Hematopoietic multipotent progenitor cell (in vitro differentiated cells): ENCODE measurements at places on chromosomes 7 and 10. TPM values are rescaled to one million over a fixed set of nuclear protein-coding genes. Genes with fewer than 3 reads are reported as not detected.

Gene SLC16A9
- 0.81 TPM for total RNA-seq

Gene PKD1L1
- total RNA-seq: under 0.01 TPM

Gene DNAJB9
- total RNA-seq: 22.6 TPM

Gene LBX1
- not detected for total RNA-seq

GRCh38 chr10:118818621-118819221, 64.0 kb upstream of the CACUL1 start:
- DNase-seq: no peak

DNA sequence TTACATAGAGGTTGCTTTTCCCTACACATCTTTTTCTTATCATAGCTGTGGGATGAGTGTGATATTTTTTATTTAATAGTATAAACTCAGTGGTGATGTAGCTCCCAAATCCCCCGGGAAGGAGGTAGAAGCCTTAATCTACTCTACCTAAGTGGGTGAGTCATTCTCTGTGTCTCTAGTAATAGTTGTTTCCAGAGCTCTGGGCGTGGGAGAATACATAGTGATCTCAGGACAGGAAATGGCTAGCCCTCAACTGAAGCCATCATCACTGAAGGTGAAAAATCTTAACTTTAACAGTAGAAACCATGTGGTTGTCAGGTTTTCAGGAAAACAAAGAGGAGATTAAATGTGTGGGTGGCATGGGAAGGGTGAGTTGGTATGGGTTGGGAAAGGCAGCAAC, 278.4 kb downstream of the ANKRD30A start:
- no peak for DNase-seq

Gene TMEM273
- 1.6 TPM for total RNA-seq

GRCh38 chr7:111265394-111265793, 174.5 kb downstream of the LRRN3 start:
- DNase-seq: no peak

Gene ASIC3
- 0.54 TPM for total RNA-seq

- no peak for DNase-seq
These were observed 50.6 kb downstream of the KIAA1217 start for GRCh38 chr10:24259365-24260130.

GRCh38 chr7:54596747-54597146, 54.6 kb downstream of the VSTM2A start:
- no peak for DNase-seq

DNA sequence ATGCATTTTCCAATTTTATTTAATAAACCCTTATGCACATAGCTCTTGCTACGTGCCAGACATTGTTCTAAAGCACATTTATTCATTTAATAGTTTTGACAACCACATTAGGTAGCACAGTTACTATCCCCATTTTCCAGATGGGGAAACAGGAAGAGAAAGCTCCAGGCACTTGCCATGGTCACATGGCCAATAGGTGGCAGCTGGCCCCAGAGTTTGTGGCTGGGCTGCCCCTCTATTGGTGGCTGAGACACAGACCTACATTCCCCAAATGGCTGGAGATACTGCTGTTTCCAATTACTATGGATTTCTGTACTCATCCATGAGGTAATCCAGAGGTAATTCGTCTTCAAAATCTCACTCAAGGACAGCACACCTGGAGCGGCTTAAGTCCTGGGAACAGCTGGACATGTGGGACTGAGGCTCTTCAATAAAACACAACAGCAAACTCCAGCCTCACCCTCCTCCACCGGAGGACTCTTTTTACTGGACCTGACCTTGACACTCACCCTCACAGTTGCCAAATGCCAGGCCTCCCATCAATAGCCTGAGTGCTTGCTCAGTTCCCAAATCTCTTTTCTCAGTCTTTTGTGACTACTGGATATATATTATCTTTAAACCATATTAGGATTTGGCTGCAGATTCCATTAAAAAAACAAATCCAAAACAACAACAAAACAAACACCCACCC, 106.1 kb downstream of the CLEC2L start:
- DNase-seq: no peak

Gene TEX36
- total RNA-seq: not detected

DNA sequence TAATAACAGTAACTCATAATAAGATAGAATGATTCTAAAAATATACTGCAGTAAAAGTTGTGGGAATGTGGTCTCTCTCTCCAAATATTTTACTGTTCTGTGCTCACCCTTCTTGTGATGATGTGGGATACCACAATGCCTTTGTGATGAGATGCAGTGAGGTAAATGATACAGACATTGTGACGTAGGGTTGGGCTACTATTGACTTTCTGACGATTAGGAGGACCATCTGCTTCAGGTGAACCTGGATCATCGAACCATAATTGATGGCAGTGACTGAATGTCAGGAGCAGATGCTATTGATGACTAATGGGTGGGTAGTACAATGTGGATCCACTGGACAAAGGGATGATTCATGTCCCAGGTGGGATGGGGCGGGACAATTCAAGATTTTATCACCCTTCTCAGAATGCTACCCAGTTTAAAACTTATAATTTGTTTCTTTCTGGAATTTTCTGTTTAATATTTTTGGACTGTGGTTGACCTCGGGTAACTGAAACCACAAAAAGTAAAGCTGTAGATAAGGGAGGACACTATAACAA, 73.9 kb upstream of the ARMC3 start:
- DNase-seq: no peak

GRCh38 chr10:132249226-132249724, 58.5 kb downstream of the STK32C start:
- DNase-seq: no peak
